Prostate gland (tissue), 2 donors: ENCODE measurements at places on chromosomes 1 and 21.
A peak's percentile ranks its signal among the peaks of the same experiment; 100 is the strongest.

- DNase-seq, result no peak
Measured at GRCh38 chr1:7196036-7196911, 411.0 kb downstream of the CAMTA1 start.

GRCh38 chr21:34029743-34030528, 43.4 kb upstream of the MRPS6 start:
- DNase-seq, result no peak

- no peak for DNase-seq
Measured at GRCh38 chr1:156600733-156601121, 552 bp downstream of the GPATCH4 start.

GRCh38 chr21:35775778-35776544, 284.4 kb downstream of the SETD4 start:
- no peak for DNase-seq

GRCh38 chr1:152743371-152744145, 14.3 kb upstream of the KPRP start:
- no peak for DNase-seq

GRCh38 chr1:111234258-111234657, 6.7 kb downstream of the CHI3L2 start:
- no peak for DNase-seq

DNA sequence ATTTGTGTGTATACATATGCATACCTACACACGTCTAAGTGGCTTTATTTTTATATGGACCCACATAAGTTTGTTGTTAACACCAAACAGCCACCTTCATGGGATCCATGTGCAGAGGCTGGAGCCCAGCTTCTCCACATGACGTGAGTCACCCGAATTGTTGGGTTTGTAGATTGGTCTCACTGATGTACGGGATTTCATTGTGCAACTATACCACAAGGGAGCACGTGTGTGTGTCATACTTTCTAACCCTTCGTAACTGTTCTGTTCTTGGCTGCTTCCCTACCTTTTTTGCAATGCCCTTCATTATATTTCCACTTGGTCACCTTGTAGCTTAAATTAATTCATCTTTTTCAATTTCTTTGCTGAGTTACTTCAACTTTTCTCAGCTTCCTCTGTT, 21.0 kb downstream of the SPRTN start:
- DNase-seq, result no peak

DNA sequence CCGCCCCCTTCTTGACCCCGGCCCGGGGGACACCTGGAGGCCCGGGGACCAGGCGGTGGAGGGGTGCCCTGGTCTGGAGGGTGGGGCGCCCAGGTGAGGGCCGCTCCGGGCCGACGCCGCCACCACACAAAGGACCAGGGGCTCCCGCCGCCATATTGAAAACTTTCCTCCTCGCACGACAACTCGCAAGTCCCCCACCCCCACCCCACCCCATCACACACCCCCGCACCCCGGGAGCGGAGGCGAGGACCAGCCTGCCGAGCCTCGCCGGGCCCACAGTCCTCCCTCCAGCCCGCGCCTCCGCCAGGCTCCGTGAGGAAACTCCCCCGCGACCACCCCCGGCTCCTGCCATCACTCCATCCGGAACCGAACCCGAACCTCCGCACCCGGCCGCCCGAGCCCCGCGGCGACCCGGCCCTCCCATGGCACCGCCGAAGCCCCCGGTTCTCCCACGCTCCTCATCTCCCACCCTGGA, 733 bp downstream of the KDM5B start:
- DNase-seq, result peak; percentile 17

- no peak for DNase-seq
Measured at GRCh38 chr1:222618880-222619596, 1.1 kb downstream of the MIA3 start.
